CD4-positive, alpha-beta T cell (primary cell): ENCODE measurements at places on chromosomes 12 and 14.

- DNase-seq, result no peak
These were observed 27.2 kb downstream of the FBRSL1 start for GRCh38 chr12:132517013-132517739.

DNA sequence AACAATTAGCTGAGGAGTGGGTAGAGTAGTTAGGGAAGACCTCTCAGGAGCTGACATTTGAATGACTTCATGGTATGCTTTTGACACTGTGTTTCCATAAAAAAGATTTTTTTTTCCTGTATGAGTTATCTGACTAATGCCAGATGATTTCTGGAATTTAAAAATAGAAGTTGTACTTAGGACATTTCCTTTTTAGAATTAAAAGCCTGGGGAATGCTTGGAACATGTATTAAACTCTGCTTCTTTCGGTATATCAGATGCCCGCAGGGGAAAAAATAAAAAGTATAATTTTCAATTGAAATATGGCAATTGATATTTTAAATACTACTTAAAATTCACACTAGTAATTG is 41.1 kb downstream of the BRMS1L start:
- no peak for DNase-seq

DNA sequence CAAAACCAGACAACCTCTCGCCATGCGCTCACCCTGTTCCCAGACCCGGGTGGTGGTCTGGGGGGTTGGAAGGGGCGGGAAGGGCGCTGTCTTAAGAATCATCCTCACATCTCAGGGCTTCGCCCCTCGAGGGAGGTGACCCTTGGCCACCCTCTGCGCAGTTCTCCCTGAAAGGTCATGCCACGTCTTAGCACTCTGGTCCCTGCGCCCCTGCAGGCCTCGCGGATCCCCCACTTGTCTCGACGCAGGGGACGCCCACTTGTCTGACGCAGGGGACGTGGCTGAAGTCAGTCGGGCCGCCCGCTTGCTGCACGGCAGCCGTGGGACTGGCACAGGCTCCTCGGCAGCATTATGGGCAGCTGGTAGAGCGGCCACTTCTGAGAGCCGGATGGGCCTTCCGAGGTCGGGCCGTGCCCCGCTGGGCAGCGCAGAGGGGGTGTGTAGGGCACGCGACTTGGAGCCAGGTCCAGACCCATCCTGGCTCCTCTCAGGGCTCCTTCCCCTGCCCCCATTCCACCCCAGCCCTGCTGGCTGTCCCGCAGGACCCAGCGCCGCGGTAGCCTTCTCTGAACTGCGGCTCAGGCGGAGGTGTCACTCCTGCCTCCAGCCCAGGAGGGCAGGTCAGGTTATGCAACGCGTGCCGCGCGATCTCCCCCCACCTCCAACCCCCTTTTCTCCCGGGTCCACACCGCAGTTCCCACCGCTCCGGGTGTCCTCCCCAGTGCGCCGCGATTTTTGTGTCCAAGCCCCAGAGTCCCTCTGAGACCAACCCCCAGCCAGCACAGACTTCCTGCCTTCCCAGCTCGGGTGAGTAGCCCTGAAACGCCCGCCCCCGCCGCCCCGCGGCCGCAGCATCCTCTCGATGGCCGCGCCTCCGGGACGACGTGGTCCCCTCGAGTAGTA is 40.9 kb upstream of the CAPRIN2 start:
- no peak for DNase-seq

- no peak for DNase-seq
These were observed 47.8 kb downstream of the MYRFL start for GRCh38 chr12:69872804-69873203.

DNA sequence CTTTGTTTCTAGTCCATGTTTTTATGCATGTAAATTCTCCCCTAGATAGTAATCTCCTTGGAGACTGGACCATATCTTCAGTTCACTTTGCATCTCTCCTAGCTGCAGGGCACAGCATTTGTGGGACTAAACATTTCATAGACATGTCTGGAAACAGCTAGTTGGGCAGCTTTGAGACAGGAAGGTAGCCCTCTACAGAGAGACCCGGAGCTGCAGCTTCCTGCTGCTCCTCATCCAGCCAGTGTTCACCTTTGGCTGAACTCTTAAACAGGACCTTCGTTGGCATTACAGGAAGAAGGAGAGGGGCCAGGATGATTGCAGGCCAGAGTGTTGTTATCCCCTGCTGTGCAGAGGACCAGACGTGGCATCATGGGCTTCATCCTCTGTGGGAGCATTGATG is 52.9 kb downstream of the GNS start:
- no peak for DNase-seq

- DNase-seq, result no peak
These were observed 7.9 kb downstream of the NFE2 start for GRCh38 chr12:54292931-54293241.

GRCh38 chr14:51072976-51073375 is 21.9 kb downstream of the TRIM9 start:
- DNase-seq, result no peak

DNA sequence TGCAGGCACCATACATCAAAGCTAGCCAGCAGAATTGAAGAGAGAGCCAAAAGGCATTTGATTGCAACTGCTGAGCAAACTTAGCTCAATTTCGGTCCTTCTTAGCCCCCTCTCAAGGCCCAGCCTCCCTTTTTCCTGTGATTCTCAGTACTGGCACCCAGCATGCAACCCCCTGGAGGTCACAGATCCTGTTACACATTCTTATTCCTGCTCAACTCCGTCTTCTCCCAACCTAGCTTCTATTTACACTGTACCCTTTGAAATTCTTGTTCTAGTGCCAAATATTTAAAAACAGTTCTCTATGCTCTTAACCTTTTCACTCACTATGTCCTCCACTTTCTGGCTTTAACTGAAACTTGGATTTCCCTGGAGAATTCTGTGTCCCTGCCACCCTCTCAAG is 131.3 kb upstream of the CPSF6 start:
- no peak for DNase-seq
